ENCODE measurements at places on chromosomes 16 and 17. TPM values are rescaled to one million over a fixed set of nuclear protein-coding genes. Genes with fewer than 3 reads are reported as not detected.
A peak's percentile ranks its signal among the peaks of the same experiment; 100 is the strongest.

GRCh38 chr16:85504242-85504641, 108.9 kb upstream of the GSE1 start:
- no peak for DNase-seq

- DNase-seq = peak; percentile 57
Measured at GRCh38 chr16:56332464-56333079, 92.8 kb downstream of the AMFR start.

GRCh38 chr17:81518785-81519283, 6.2 kb upstream of the ACTG1 start:
- DNase-seq = no peak

DNA sequence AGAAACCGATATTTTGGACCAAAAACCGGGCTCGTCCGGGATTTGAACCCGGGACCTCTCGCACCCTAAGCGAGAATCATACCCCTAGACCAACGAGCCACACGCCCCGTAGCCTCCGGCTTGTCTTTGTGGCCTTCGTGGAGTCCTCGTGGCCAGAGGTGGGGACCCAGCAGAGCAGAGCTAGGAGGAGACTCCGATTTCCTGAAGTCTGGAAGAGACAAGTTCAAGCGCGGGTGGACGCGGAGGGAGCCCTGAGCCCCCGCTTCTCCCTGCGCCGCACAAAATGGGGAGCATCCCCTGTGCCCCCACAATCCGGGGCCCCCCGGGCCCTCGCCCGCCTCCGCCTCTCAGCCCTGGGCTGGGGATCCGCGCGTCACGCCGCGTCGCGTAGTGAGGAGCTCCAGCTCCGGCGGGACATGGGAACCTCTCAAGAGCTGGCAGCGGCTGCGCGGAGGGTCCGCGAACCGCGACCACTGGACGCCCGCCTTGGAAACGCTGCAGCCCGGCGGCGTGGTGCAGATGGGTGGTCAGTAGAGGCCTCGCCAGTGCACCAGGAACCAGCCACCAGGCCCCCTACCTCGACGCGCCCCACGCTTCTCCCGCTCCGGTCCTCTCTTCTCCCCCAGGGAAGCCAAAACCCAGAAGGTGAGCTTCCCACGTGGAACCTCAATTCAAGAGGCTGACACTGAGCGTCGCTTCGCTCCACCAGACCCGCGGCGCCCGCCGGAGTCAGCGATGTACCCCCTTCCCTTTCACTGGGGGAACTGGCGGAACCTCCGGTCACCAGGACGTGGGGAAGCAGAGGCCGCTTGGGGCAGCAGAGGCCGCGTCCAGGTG, 5.2 kb upstream of the OR1F1 start:
- no peak for DNase-seq

DNA sequence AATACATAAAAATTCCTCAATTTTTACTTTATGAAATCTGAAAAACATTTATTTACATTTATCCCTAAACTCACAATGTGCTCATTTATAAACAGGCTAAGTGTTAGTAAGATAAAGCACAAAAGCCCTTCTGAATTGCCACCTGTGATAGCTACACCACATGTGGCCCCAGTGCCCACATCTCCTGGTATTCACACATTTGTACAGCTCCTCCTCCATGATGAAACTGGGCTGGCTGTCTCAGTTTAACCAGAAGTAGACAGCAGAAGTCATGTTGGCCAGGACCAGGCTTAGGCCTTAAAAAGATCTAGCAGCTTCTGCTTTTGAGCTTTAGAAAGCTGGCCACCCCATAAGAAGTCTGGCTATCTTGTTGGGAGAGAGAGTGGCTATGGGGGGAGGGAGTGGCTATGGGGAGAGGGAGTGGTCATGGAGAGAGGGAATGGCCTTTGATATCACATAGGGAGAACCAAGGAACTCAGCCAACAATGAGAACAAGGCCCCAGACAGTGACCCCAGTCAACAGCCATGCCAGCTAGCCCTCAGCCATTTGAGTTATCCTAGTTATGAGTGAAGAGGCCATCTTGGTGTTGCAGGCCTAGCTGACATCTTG, 47.4 kb downstream of the CEP95 start:
- no peak for DNase-seq

DNA sequence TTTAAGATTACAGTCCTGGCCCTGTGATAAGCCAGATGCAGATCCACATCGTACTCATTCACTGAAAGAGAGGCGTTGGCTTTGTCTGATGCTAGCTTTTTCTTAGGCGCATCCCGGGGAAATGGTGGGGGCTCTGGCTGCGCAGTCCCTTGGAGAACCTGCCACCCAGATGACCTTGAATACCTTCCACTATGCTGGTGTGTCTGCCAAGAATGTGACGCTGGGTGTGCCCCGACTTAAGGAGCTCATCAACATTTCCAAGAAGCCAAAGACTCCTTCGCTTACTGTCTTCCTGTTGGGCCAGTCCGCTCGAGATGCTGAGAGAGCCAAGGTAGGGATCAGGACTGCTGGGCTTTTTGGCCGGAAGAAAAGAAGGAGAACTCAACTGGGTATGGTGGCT, 24.0 kb downstream of the POLR2A start:
- DNase-seq = no peak

- DNase-seq = no peak
Measured at GRCh38 chr17:80604009-80604669, 59.5 kb downstream of the RPTOR start.

DNA sequence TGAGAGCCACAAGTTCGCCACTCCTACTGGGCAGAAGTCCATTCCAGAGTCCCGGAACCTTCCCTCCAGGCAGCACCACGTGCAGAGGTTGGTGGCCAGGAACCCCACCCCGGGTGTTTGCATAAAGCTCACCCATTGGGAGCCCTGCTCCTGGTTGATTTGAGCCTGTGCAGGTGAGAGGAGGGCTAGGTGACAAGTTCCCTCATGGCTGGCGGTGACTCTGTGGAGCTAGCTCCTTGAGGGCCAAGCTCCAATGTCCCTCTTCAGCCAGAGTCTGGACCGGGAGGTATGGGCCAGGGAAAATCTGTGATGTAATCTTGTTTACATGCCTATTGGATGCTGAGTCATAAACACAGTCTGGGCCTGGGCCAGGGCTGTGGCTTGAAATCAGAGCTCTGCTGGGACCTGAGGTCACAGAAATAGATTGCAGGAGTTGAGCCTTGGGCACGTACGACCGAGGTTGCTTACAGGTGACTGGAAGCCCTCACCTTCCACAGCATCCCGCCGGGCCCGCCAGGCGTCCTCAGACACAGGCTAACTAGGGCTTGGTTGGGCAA, 118.9 kb downstream of the AATF start:
- DNase-seq = peak; percentile 60

DNA sequence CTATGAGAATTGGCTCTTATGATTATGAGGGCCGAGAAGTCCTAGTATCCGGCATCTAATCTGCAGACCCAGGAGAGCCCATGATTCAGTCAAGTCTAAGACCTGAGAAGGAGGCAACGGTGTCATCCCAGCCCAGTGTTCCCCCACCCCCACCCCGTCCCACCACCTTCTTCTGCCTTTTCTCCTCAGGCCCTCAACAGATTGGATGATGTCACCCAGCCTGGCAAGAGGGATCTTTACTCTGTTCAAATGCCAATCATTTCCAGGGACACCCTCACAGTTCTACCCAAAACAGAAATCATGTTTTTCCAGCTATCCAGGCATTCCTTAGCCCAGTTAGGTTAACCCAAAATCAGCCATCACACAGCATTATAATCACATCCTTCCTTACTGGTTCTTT, 10.0 kb upstream of the GAA start:
- no peak for DNase-seq

DNA sequence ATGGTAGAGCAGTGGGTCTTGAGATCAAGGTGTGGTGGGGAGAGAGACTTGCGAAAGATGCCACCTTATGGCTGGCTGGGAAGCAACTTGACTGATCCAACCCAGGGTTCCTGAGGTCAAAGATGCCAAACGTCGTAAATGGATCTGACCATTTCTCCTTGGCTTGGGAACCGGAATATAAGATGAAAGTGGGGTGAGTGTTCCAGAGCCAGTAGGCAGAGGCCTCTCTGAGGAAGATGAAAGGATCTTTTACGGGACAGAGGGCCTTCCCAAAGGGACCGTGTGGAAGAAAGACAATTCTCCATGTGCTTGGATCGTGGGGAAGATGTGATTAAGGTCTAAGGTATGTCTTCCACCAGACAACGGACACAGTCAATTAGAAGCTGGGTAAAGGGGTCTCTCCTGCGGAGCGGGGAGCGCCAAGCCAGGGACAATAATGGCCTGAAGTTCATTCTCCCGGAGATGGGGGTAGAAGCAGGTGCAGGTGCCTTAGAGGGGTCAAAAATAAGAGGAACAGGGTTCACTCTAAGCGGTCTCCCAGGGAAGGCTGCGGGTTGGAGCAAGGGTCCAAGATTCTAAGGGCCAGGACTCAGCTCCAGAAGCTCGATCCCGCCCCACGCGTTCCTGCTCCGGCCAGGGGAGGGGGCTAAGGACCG, 800 bp downstream of the FXR2 start:
- DNase-seq = peak; percentile 34

Gene CAMKK1
- total RNA-seq = 6.3 TPM

Gene IL17C
- not detected for total RNA-seq

Gene UBFD1
- total RNA-seq = 44.2 TPM

Gene SSTR5
- not detected for total RNA-seq

Gene ACE
- total RNA-seq = 5.1 TPM
